Activated CD4-positive, CD25-positive, alpha-beta regulatory T cell (primary cell): ENCODE measurements at places on chromosomes 4 and X.

GRCh38 chrX:24339911-24340310 is 20.5 kb upstream of the SUPT20HL1 start:
- no peak for DNase-seq

GRCh38 chrX:101287402-101287801 is 3.7 kb downstream of the TAF7L start:
- no peak for DNase-seq

GRCh38 chrX:107935200-107935599 is 47.0 kb downstream of the TEX13B start:
- no peak for DNase-seq

- DNase-seq, result no peak
These were observed 756.9 kb downstream of the FAT4 start for GRCh38 chr4:126071346-126072333.

- DNase-seq, result peak; percentile 54
These were observed 465 bp downstream of the HAUS7 start for GRCh38 chrX:153469811-153470410.

GRCh38 chr4:7428261-7429068 is 6.3 kb downstream of the PSAPL1 start:
- DNase-seq, result no peak

DNA sequence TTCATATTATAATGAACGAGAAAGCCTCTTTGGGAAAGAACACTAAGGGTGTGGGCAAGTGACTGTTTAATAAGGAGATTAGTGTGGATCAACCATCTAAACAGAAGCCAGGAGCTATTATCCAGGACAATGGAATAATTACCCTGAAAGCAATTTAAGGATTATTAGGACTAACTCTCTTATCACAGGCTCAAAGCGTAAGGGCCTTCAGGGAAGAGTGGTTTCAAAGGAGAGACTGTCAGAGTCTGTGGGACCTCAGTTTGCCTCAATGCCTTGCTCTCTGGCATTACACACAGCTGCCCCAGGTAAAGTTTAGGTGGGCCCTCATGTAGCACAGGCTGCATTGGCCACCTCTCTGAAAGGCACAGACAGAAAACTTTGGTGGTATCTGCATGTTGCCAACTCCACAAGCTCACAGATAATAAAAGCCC is 717.2 kb upstream of the ADGRL3 start:
- DNase-seq, result no peak

GRCh38 chr4:180766045-180766444 is 1477.2 kb upstream of the TENM3 start:
- DNase-seq, result no peak

DNA sequence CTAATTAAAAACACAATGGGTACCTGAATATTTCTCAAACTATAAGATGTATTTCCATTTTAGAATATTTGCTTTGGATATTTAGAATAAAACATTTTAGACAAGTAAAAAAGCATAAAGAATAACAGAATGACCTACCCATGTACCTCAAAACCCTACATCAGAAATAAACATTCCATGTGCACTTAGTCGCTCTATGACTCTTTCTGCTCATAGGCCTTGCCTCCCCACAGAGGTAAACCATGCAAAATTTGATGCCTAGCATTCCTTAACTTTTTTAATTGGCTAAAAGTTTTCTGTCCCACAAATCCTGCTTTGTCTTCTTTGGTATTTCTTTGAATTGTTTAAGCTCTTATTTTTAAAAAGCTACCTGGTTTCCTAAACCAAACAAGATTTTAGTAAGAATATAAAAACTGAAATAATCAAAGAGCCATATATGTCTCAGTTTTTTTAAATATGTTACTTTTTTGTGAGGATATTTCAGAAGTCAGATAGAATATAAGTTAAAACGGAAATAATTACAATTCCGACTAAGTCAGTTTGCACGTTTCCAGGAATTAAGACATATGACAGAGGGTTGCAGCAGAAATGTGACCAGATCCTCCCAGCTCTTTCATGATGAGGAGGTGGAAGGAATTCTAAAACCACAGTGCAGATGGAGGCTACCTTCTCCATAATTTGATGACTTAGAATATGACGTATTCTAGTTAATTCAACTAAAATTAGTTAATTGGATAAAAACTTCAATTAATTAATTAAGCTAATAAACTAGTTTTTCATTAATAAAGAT is 102.5 kb downstream of the FIP1L1 start:
- no peak for DNase-seq

DNA sequence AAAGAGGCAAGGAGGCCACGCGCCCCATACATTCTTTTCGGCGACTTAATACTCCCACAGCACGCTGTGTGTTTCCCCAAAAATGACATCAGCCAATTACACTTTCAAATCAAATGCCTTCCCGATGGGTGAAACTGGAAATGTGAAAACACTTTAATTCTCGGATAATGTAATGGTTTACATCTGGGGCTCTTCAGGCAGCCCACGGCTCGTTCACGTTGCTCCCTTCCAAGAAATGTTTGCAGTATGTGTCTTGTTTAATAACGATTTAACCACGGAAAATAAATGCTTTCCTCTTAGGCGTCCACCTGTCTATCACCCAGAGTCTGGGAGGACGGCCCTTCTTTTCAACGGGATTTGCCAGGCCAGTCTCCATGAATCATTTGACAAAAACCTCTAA is 272.5 kb downstream of the SHOX start:
- DNase-seq, result no peak

- no peak for DNase-seq
These were observed 205.9 kb downstream of the PTTG2 start for GRCh38 chr4:38166082-38166481.

- no peak for DNase-seq
These were observed 122.9 kb downstream of the UBE2NL start for GRCh38 chrX:144006811-144007210.

DNA sequence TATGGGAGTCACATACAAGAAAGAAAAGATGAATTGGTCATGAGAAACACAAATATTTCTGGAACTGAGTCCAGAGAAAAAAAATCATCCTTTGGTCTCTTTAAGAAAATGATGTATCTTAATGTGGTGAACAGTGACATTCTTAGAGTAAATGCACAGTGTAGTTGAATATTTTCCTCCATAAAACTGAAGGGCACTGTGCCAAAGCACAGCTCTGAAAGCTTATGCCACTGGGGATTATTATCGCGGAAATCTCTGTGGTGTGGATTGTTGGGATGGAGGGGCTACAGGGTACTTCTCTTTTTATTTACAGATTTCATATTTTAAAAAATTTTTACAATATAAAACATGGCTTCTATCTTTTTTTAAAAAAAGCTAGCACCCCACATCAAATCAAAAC is 908.1 kb downstream of the CCSER1 start:
- no peak for DNase-seq

DNA sequence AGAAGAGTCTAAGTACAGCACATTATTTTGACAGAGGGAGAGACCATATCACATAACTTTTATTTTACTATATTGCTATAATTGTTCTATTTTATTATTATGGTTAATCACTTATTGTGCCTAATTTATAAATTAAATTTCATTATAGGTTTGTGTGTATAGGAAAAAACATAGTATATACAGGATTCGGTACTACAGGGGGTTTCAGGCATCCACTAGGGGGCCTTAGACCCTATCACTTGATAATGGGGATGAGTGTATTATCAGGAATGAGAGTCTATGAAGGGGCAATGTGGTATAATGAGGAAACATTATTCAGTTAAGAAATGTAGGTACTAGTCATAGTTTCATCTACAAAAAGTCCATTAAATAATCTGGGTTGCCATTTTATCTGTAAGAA is 833.1 kb downstream of the C4orf33 start:
- DNase-seq, result no peak

GRCh38 chr4:146310319-146311021 is 96.1 kb downstream of the REELD1 start:
- DNase-seq, result no peak

GRCh38 chr4:121472937-121473721 is 92.3 kb upstream of the QRFPR start:
- no peak for DNase-seq

DNA sequence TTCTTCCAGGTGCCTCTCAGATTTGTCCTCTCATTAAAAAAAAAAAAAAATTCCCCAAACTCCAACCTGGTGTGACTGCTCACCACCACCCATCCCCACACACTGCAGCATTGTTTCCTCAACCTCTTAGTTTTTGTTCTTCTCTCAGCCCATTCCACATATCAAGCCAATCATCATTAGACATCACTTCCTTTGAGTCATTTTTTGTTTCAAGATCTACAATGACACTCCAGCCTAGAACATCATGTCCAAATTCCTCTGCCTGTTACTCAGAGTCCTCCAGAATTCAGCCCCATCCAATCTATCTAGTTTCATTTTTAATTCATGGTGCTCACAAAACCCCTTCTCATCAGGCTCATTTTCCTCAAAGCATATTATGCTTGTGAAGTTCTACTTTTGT is 262.5 kb upstream of the TEX13A start:
- DNase-seq, result no peak

DNA sequence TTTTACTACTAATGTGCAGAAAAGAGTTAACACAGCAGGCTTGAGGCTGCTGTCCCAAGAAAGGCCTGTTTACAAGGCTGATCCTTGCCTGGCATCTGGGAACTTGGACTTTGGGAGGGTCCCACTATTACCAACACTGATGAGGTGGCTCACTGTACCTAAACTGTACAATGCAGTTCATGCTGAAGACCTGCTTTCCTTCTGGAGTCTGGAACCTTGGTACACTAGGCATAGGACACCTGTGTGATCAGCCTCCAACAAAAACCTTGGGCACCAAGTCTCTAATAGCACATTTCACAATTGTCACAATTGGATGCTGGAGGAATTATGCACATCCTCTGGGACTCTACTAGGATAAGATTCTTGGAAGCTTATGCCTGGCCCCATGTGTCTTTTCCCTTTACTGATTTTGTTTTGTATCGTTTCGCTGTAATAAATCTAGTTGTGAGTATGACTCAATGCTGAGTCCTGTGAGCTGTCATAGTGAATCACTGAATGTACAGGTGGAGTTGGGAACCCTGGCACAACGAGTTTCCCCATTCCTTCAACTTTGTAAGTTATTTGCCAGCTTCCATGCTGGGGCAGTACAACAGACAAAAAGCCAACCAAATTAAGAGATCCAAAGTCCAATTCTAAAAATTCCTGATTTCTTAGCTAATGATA is 45.9 kb downstream of the TEC start:
- no peak for DNase-seq

GRCh38 chr4:4419896-4420295 is 33.0 kb downstream of the NSG1 start:
- no peak for DNase-seq

- DNase-seq, result no peak
These were observed 1177.6 kb downstream of the ADGRL3 start for GRCh38 chr4:62377700-62378099.

DNA sequence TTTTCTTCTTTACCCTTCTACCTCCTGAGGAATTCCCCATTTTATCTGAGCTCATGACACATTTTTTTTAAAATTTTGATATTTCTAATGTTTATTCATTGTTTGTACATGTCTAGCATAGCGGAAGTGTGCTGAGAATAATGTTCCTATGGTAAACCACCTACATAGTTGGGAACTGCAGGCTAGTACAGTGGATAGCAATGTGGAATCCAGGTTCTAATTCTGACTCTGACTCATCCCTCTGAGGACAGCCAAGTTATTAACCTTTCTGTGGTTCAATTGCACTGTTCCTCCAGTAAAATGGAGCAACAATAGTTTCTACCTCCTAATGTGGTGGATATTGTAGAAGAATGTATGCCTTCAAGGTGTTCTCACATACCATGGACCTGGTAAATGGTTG is 20.6 kb upstream of the APELA start:
- no peak for DNase-seq

GRCh38 chrX:111182997-111183396 is 87.0 kb downstream of the PAK3 start:
- no peak for DNase-seq

DNA sequence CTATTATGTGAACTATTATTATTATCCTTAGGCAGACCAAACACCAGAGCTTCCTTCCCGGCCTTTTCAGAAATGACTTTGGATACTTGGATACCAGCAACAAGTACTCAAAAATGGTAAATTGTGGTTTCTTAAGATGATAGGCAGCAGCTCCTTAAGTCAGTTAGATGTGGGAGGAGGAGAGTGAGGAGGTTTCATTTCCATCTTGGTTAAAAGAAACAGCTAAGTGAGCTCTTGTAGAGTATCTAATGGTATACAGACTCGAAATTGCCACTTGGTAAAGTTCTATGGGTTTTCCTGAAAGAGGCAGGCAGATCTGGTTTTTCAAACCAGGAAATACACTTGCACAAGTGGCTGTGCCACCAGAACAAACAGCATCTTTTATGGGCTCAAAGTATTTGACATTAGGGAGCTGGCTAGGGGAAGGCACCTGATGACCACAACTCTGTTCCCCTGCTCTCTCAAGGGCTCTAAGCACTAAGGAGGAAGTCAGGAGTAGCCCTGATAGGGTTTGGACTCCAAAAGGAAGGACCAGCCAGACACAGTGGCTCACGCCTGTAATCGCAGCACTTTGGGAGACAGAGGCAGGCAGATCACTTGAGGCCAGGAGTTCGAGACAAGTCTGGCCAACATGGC is 130.9 kb downstream of the TMEM164 start:
- no peak for DNase-seq

DNA sequence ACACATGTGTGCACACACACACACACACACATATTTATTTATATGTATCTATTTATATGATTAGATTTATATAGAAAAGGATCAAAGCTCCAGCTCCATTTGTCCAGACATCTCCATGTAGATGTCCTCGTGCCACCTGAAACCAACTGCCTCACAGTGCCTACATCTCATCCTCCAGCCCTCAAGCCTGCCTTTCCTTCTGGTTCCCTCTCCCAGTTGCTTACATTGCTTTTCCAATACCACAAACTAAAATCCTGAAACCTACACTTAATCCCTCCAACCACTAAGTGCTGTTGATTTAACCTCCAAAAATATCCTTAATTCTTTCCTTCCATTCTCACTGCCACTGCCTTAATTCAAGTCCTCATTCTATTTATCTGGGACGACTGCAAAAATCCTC is 51.4 kb downstream of the STBD1 start:
- no peak for DNase-seq

DNA sequence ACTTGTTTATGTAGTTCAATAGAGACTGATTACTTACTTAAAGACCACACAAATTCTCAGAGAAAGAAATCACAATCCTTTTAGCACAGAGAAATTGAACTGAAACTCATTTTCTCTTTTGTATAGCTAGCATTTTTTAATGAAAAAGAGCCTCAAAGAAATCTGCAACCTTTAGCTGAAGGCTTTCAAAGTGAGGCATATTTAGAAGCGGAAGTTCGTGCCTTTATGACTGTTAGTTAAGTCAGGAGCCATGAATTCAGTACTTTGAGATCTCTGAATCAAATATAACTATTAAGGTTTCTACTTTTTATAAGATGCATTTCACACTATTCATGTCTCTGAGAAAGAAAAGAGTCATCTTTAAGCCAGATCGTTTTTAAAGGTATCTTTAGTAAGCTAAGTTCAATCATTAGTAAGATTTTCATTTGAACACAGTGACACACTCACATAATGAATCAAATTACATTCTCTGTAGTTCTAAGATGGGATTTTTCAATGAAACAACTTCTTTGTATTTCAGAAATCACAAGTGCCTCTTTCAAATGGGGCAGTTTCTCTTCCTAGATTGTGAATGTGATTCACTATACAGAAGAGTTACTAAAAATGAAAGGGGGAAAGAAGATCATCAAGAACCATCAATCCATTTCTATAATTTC is 61.4 kb downstream of the SMARCA1 start:
- DNase-seq, result no peak

- no peak for DNase-seq
These were observed 3.4 kb downstream of the ATOH1 start for GRCh38 chr4:93831716-93832496.
